ENCODE measurements at places on chromosomes 1 and 21.

- DNase-seq: no peak
Measured at GRCh38 chr1:101431956-101432510, 195.2 kb downstream of the S1PR1 start.

DNA sequence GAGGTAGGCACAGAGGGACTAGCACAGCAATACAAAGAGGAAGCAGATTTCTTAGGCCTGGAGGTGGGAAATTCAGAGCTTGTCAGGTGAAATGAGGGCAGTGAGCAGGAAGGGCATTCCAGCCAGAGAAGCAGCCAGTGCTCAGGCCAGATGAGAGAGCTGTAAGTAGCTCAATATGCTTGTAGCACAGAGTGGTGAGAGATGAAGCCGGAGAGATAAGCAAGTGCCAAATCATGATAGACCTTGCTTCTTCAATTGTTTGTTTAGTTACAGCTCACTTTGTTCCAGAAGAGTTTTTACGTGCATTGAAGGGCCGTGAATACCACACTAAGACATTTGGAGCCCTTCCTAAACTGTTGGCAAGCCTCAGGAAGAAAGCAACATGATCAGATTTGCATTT is 42.0 kb upstream of the ADAMTS1 start:
- peak; percentile 30 for DNase-seq

GRCh38 chr1:211490821-211491415 is 1.0 kb downstream of the RD3 start:
- DNase-seq: no peak

GRCh38 chr1:54265659-54266058 is 65.7 kb downstream of the MRPL37 start:
- no peak for DNase-seq

DNA sequence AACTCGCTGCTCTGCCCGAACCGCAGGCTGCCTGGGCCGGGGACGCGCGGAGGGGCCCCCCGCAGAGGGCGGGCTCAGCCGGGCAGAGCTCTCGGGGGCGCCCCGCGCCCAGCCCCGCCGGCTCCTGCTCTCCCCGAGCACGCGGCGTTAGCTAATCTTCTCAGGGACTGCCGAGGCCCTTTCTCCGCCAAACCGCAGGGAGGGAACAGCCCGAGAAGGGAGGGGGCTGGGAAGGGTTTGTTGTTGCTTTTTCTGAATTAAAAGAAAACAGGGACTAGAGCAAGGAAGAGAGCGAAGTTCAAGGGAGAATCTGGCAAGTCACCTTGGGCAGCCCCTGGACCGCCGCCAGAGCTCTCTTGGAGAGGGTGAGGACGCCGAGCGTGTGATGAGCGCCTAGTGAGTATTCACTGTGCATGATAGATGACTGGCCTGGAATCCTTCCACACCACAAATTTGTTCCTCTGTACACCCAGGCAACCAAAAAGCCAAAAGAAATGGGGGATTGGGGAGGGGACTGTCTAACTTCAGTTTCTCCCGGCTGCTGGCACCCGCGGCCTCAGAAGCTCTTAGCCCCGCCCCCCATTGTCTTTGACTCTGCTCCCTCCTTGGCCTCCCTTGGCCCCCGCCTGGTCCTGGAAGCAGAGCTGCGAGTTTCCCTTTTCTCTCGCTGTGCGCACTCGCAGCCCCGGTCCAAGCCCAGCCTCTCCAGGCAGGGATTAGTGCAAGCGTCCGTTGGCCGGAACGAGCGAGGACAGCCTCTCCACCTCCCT is 19.7 kb upstream of the LMX1A start:
- DNase-seq: peak; percentile 97

DNA sequence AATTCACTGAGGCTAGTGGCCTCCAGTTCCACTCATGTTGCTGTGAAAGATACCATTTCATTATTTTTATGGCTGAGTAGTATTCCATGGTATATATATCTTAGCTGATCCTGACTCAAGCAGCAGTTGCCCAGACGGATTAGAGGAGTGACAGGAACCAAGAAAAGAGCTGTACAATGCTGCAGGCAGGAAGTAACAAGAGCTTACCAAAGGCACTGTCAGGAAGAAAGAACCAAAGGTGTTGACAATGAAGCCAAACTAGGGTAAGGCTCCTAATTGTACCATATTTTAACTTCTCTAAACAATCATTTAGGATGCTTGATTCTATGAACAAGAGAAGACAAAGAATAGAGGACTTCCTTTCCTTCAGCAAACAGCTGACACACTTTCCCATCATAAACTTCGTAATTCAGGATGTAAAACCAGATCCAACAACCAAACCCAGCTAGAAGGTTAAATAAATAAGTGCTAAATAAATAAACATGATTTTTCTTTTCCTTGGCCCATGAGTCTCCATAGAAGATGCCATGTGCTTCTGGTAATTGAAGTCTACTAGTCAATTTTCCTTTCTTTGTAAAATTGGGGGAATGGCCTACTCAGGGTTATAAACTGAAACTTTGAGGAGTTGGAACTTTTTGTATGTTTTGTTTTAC is 248.2 kb upstream of the SGIP1 start:
- no peak for DNase-seq

DNA sequence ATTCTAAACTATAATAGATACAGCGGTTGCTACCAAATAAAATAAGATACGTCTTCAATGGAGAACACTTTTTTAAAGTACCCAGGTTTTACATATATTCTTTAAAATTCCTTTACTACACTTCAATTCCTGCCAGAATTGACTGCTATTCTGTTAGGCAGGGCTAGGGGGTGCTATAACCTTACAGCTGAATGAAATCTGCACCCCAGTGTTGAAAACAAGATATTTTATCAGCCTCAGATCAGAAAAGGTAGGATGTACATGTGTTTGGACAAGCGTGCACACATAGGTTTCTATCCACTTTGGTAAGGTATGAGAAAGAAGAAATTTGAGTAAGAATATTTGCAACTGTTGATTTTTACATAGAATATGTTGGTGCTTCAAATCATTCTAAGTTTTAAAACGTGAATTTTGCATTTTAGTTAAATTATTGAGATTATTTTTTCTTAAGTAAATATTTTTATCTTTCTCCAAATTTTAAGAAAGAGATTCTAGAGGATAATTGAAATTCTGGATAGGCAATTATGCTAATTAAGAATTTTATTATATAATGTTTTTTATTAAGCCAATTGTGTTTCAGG is 490.8 kb upstream of the ADGRL4 start:
- DNase-seq: peak; percentile 44

- DNase-seq: no peak
Measured at GRCh38 chr1:17207966-17208418, 3.1 kb downstream of the PADI1 start.

DNA sequence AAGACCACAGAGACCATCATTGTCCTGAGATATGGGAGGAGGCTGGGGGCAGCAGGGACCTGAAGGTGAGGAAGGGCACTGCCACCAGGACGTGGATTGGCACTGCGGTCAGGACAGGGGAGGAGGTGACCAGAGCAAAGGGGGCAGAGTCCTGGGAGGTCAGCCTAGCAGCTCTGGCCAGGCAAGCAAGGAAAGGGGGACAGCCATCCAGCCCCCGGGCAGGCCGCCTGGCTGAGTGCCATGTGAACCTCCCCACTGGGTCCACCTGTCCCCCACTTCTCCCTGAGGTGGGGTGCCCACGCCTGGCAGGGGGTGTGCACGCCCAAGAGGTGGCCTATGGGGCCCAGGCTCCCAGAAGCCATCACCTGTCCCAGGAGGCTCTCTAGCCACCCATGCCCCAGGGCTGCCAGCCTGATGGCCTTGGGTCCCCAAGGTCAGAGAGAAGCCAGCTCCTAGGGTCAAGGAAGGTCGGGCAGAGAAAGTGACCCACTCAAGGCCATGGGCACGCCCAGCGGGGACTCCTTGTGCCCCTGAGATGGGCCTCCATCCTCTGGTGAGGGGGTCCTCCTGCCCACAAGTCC is 17.6 kb upstream of the PTTG1IP start:
- DNase-seq: no peak

DNA sequence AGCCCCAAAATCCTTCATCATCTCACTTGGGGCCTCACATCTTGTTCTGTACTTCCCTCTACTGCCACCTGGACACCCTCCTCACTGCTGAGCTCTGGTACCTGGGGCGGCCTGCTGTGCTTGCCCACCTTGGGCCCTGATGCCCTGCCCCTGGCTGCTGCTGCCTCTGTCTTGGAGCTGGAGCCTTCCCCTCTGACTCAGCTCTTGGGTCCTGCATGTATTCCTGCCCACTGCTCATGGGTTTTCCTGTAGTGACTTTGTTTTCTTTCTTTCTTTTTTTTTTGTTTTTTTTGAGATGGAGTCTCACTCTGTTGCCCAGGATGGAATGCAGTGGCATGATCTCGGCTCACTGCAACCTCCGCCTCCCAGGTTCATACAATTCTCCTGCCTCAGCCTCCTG is 37.5 kb downstream of the TRAPPC10 start:
- DNase-seq: no peak

- DNase-seq: no peak
Measured at GRCh38 chr1:205915354-205915990, 27.8 kb downstream of the SLC26A9 start.

DNA sequence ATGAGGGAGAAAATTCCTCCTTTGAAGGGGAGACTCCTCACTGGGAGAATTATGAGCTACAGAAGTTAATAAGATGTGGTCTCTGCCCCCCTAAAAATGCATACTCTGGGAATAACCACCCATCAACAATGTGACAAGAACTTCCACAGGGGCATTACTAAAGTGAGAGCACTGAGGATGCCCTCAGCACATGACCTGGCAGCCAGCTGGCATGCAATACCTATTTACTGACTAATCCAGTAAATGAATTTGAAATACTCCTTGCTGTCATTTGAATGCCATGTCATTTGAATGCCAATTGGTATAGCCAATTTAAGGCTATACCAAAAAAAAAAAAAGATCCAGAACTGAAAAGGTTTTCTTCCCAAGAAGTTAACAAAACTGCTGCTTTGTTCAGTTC is 30.8 kb downstream of the PLPP3 start:
- no peak for DNase-seq

DNA sequence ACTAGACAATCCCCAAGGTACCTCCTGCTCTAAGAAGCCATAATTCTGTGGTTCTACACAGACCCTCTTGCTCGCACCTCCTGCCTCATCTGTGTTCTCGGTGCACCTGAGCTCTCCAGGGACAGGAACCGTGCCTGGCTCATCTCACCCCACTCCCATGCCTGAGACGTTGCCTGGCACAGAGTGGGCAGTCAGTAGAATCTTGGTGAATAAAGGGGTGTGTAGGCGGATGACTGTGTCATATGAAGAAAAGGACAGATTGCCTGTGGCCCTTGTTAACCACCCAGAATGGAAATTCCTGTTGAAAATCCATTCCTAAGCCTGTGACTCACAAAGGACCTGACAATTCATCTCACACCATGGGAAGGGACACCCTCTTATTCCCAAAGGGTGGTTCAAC is 92.9 kb downstream of the KCNN3 start:
- DNase-seq: no peak

GRCh38 chr1:110218739-110219138 is 8.6 kb downstream of the KCNC4 start:
- DNase-seq: no peak

- peak; percentile 24 for DNase-seq
Measured at GRCh38 chr1:51627672-51628071, 10.8 kb downstream of the OSBPL9 start.

DNA sequence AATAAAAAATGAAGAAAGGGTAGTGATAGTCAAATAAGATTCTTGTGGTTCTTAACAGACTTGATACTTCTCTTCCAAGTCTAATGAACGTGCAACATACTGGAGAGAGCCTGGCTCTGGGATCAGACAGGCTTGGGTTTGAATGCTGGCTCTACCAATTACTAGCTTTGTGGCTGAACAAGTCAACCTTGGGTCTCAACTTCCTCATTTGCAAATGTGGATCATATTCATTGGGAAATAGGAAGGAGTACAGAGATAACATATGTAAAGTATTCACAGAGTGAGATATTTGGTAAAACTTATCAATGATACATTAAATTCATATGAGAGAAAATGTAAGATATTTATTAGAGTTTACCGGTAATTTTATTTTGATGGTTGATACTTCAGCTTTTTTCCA is 2.0 kb downstream of the EDEM3 start:
- no peak for DNase-seq

DNA sequence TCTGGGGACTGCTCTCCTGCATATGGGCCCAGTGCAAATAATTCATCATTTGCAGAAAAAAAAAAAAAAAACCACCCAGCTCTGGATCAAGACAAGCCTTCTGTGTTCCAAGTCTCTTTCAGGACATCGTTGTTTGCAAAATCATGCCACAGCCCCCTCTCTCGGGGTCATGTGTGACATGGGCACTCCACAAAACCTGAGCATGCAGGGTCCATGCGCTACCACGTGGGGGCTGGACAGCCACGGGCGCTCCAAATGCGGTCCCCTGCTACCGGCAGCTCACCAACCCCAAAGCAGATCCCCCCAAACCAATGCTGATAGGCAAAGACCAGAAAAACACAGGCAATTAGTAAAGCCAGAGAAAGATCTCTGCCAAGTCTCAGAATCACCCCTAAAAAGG is 17.6 kb downstream of the NPHP4 start:
- DNase-seq: no peak

GRCh38 chr1:204157962-204158361 is 6.1 kb upstream of the ETNK2 start:
- no peak for DNase-seq

DNA sequence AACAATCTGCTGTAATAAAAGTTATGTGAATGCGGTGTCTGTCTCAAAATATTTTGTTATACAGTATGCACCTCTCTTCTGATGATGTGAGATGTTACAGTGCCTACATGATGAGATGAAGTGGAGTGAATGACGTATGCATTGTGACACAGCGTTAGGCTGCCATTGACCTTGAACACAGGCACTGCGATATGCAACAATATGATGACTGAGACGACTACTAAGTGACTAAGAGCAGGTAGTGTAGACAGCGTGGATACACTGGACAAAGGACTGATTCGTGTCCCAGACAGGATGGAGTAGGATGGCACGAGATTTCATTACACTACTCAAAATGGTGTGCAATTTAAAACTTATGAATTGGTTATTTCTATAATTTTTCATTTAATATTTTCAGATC is 8.4 kb downstream of the SGIP1 start:
- DNase-seq: no peak

GRCh38 chr21:27425172-27425571 is 458.3 kb upstream of the ADAMTS5 start:
- DNase-seq: no peak

DNA sequence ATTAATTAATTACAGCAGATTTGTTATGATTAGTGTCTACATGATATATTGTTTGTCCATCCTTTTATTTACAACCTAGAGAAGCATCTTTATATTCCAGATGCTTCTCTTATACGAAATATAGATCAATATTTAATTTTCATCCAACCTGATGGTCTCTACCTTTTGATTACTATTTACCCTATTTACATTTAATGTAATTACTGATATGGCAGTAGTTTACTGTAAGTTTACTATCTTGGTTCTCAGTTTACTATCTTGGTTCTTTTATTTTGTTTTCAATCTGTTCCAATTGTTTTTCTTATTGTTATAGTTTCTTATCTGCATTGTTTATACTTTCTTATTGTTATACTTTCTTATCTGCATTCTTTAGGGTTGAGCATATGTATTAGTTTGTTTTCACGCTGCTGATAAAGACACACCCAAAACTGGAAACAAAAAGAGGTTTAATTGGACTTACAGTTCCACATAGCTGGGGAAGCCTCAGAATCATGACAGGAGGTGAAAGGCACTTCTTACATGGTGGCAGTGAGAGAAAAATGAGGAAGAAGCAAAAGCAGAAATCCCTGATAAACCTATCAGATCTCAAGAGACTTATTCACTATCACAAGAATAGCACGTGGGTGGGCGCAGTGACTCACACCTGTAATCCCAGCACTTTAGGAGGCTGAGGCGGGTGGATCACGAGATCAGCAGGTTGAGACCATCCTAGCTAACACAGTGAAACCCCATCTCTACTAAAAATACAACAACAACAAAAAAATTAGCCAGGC is 28.9 kb downstream of the FAF1 start:
- no peak for DNase-seq

GRCh38 chr1:98480271-98480670 is 181.2 kb upstream of the SNX7 start:
- DNase-seq: no peak
